Bronchial epithelial cell (primary cell): ENCODE measurements at places on chromosomes 2 and 18.

DNA sequence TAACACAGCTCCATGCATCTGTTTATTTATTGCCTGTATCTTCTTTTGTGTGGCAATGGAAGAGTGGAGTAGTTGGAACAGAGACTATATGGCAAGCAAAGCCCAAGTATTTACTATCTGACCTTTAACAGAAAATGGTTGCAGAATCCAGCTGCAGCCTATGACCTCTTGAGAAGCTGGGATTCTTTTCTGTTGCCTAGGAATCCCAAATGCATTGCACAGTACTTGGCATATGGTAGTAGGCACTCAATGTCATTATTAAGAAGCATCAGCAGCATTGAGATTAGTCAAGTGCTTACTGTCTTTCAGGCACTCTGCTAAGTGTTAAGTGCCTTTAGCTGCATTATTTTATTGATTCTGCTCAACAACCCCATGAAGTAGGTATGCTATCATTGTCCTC is 331.6 kb downstream of the CCDC85A start:
- no peak for DNase-seq

GRCh38 chr2:727071-727470 is 49.9 kb upstream of the TMEM18 start:
- DNase-seq, result no peak

- DNase-seq, result no peak
Observed at GRCh38 chr2:40487602-40488001, 35.7 kb upstream of the SLC8A1 start.

DNA sequence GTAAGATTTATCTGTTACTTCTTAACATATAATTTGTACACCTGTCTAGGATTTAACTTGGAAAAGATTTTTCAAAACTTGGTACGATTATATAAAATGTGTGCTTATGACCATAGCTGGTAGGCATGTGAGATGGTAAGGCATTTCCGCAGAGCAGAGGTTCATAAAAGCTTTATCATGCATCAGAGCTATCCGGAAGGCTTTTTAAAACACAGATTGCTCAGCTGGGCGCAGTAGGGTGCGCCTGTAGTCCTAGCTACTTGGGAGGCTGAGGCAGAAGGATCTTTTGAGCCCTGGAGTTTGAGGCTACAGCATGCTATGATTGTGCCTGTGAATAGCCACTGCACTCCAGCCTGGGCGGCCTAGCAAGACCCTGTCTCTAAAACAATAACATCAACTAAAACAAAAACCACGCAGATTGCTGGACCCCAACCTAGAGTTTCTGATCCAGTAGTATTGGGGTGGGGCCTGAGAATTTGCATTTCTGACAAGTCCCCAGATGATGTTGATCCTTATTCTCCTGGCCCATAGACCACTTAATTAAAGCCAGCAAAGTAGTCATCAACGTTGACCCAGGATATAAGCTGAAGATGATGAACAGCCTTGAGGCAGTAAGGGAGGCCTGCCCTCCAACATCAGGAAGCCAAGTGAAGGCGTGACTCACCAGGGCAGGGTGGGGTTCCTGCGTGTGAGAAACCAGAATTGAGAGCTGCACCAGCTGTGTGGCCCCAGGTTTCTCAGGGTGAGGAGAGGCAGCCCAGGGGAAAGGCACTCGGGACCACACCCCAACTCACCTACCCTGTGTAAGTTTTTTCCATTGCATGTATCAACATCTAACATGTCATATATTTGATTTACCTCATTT is 21.6 kb upstream of the SLC20A1 start:
- DNase-seq, result peak; percentile 98

DNA sequence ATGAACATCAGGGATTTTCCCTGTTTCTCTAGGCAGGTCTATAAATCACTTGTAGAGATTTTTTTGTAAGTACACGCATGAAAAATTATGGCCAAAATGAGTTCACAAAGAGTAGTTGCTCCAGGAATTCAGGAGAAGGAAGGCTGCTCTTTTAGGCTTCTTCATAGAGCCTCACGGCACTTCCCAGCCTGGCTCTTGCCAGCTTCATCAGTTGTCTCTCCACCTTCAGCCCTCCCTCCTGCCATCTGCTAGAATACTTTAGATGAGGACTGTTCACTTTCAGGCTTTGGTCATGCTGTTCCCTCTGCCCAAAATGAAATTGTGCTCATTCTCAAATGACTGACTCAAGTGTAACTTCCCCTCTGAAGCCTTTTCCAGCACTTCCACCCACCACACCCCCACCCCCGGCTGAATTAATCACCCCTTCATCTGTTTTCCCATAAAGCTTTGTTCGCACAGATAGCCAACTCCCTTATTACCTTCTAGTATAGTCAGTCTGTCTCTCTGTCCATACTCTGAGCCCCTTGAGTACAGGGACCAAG is 1.8 kb upstream of the ABCA12 start:
- DNase-seq, result peak; percentile 71

GRCh38 chr18:30094556-30094955 is 948.0 kb downstream of the DSC3 start:
- peak; percentile 46 for DNase-seq

GRCh38 chr18:2380101-2380500 is 191.2 kb downstream of the METTL4 start:
- no peak for DNase-seq

- peak; percentile 35 for DNase-seq
Observed at GRCh38 chr2:99445065-99445464, 44.8 kb downstream of the REV1 start.

- no peak for DNase-seq
Observed at GRCh38 chr2:128801576-128801975, 482.9 kb upstream of the HS6ST1 start.

GRCh38 chr2:165895974-165896373 is 57.6 kb downstream of the TTC21B start:
- no peak for DNase-seq

DNA sequence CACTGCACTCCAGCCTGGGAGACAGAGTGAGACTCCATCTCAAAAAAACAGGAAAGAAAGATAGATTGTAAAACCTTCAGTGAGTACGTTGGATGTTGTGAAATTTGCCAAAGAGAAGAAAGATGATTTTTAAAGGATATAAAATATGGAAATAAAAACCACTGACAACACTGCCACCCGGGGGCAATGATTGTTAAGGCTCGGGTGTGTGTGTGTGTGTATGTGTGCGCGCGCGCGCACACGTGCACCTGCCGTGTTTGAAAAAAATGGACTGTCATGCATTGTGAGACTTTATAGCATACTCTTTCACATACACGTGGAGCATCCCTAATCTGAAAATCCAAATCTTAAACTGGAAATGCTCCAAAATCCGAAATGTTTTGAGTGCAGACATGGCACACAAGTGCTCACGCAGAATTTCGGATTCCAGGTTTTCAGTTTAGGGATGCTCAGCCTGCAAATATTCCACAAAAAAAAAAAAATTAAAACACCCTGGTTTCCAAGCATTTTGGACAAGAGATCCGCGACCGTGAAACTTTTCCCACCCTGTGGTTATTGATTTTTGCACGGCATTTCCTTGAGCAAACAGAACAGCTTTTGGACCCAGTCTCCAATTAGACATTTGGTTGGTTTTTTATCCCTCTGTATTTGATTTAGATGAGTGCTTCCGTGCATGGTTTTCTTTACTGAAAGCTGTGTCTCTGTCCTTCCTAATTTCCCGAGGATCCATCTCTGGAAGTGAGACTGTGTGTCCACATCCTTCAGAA is 269.2 kb downstream of the AGAP1 start:
- no peak for DNase-seq

DNA sequence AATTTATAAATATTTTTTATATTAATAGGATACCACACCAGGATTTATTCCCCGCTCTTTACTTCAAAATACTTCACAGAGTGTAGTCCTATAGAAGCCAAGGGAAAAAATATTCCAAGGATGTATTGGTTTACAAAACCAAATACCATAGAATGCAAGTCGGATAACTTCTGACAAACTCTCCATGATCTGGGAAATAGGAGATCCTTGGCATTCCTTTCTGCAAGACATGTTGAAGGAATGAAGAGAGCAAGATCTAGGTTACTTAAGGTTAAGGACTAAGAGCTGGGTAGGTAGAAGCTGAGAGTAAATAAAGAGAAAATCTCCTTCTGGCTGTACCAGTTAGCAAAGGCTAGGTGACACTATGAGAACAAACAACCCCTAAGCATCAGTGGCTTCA is 141.2 kb downstream of the LRATD1 start:
- DNase-seq, result no peak
